ENCODE measurements at places on chromosomes 11 and 22. TPM values are rescaled to one million over a fixed set of nuclear protein-coding genes. Genes with fewer than 3 reads are reported as not detected.

Gene SPDYC
- total RNA-seq: not detected

Gene OR51B5
- not detected for total RNA-seq

Gene TRIM49D2
- total RNA-seq: not detected

Gene FKBP2
- total RNA-seq: 33.7 TPM

Gene FSHB
- total RNA-seq: not detected

Gene EHBP1L1
- total RNA-seq: 13.6 TPM

Gene HEPN1
- total RNA-seq: not detected

Gene H19
- total RNA-seq: 71.8 TPM

Gene TECTA
- 1.7 TPM for total RNA-seq

Gene TRIM44
- 71.1 TPM for total RNA-seq

Gene SPINDOC
- 107 TPM for total RNA-seq

Gene VSIG2
- total RNA-seq: not detected

Gene ZC3H7B
- total RNA-seq: 84.3 TPM

Gene OR5T3
- total RNA-seq: not detected

Gene NXPE4
- total RNA-seq: not detected

Gene FAM83F
- total RNA-seq: 2.8 TPM

Gene RFPL1
- total RNA-seq: not detected

Gene CLNS1A
- total RNA-seq: 163 TPM

Gene MUC2
- not detected for total RNA-seq

Gene OR5D18
- total RNA-seq: not detected

Gene OR52A1
- not detected for total RNA-seq

Gene KREMEN1
- 3.9 TPM for total RNA-seq

Gene NRXN2
- total RNA-seq: 8.5 TPM

Gene NTM
- total RNA-seq: 13.2 TPM

Gene PLAAT4
- total RNA-seq: not detected

Gene SNX19
- total RNA-seq: 45.0 TPM

Gene TNNI2
- total RNA-seq: not detected

Gene SLC22A9
- not detected for total RNA-seq

Gene PNPLA3
- total RNA-seq: 31.2 TPM

Gene SCN2B
- total RNA-seq: 0.43 TPM

Gene APOL6
- 0.02 TPM for total RNA-seq

Gene RAG2
- total RNA-seq: not detected

Gene PLA2G6
- total RNA-seq: 14.6 TPM

Gene MISFA
- 4.4 TPM for total RNA-seq

Gene DEPDC7
- total RNA-seq: 3.9 TPM

Gene CPSF7
- 150 TPM for total RNA-seq

Gene BLID
- not detected for total RNA-seq

Gene OR10D3
- not detected for total RNA-seq

Gene RIMBP3C
- total RNA-seq: 1.4 TPM

Gene CHST1
- 1.1 TPM for total RNA-seq

Gene PCNX3
- 58.9 TPM for total RNA-seq

Gene ACR
- total RNA-seq: not detected

Gene MMP13
- not detected for total RNA-seq

Gene OR8H3
- total RNA-seq: not detected

Gene CSNK2A3
- 0.82 TPM for total RNA-seq

Gene CCDC116
- 1.2 TPM for total RNA-seq

Gene NRGN
- 30.7 TPM for total RNA-seq

Gene FGF4
- total RNA-seq: not detected

Gene CABP4
- not detected for total RNA-seq

Gene SYNGR1
- total RNA-seq: 30.4 TPM

Gene LRRC55
- 6.0 TPM for total RNA-seq

Gene PIWIL4
- 0.68 TPM for total RNA-seq

Gene TRIM51
- total RNA-seq: not detected

Gene SMIM35
- not detected for total RNA-seq

Gene MRGPRF
- 0.23 TPM for total RNA-seq

Gene TRIM29
- total RNA-seq: not detected

Gene P2RY6
- not detected for total RNA-seq
